ENCODE measurements at places on chromosomes 12 and 14.

GRCh38 chr14:27245947-27246346 lies 648.1 kb upstream of the NOVA1 start:
- DNase-seq: no peak

DNA sequence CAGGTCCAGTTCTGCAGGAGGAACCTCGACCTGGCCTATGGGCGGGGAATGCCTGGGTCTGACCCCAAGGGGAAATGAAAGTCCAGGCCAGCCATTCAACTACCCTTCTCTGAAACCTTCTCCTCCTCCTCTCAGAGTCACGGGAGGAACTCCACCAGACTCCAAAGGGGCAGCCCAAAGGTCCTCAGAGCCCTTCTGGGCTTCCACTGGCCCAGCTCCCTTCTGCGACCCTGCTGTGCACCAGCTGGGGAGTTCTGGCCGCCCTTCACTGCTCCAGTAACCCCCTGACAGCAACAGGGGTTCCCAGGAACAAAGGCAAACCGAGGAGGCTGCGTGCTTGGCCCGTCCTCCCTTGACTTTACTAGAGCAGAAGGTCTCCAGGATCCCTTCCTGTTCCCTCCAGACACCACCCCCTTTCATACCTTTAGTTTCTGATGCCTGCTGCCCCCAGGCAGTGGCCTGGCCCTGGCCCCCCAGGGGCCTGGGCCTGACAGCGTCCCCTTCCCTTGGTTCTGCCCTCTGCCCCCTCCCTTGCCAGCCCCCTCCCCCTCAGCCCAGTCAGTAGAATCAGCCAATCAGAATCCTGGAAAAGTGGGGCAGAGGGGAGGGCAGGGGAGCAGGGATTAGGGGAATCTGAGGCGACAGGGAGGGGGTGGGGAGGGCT lies 850 bp upstream of the ZNF385A start:
- DNase-seq: no peak

DNA sequence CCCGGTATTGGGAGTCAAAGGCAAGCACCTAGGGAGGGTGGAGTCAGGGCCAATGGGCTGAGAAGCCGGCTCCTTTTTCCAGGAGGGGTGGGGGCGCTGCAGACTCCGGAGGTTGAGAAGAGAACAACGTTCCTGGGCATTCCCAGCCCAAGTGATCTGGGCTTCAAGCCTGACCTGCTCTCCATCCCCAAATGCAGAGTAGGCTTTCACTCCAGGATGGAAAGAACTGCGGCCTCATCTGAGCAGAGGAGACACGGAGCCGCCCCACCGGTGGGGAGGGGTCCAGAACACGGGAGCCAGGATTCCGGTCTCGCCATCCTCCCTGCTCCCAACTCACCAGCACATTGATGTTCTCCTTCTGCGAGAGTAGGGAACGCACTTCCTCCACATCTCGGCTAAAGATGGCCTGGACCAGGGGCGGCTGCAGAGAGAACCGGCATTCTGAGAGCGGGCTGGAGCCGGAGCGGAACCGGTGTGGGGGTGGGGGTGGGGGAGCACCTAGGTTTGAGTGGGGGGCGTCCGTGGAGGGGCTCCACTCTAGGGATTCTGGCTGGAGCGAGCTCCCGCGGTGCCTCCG lies 605 bp downstream of the ANKRD52 start:
- no peak for DNase-seq

DNA sequence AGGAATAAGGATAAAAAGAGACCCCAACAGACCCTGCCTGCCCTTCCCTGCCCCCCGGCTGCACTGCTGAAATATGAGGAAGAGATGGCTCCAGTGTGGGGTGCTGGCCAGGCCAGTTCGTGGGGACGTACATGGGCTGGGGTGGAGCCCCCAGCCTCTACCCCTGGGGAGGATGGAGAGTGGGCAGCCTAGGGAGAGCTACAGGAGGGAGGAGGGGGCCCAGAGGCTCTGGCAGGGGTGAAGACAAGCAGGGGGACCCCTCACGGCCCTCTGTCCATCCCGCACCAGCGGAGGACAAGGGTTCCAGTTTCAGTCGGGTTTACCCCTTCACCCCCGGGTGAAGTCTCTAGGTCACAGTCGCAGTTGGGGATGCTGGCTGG lies 11.0 kb upstream of the RPLP0 start:
- no peak for DNase-seq

DNA sequence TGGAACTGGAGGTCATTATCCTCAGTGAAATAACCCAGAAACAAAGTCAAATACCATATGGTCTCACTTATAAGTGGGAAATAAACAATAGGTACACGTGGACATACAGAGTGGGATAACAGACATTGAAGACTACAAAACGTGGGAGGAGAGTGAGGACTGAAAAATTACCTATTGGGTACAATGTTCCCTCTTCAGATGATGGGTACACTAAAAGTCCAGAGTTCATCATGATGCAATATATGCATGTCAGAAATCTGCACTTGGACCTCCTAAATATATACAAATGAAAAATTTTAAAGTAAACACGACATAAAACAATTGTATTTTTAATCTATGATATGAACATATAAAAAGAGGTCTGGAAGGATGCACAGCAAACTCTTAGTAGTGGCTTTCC lies 71.2 kb downstream of the SLC38A4 start:
- DNase-seq: no peak

- no peak for DNase-seq
These were observed 63.8 kb downstream of the C12orf42 start for GRCh38 chr12:103431950-103432349.

- no peak for DNase-seq
These were observed 23.8 kb upstream of the JPH4 start for GRCh38 chr14:23602181-23603095.

- DNase-seq: no peak
These were observed 298.6 kb downstream of the DPF3 start for GRCh38 chr14:72595152-72595862.

DNA sequence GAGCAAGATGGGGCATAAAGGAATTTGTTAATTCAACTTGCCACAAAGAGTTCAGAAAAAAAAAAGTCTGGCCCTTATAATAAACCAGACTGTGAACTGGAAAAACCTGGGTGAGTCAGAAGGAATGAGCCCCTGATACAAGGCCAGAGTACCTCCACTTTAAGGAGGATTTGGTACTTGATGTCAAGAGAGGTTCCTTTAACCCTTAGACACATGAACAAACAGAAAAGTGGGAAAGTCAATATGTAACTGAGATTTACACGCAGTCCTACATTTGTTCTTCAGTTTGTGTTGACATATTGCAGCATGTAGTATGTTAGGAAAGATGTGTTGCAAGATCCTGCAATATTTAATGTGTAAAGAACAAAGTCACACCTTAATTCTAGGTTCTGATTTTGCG lies 14.2 kb upstream of the SLC38A4 start:
- no peak for DNase-seq

DNA sequence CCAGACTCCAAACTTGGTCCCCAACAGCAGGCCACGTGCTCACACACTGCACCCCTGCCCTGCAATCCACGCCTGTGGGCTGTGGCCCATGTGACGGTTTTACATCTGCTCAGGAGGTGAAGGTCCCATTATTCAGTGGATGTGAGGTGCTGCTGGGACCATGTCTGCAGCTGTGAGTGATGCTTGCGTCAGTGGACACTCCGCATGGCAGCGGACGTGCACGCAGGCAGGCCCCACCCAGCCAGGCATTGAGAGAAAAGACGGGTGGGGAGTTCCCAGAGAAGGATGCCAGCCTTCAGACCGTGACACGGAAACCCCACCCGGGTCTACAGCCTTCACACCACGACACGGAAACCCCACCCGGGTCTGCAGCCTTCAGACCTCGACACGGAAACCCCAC lies 67.6 kb downstream of the NOC4L start:
- DNase-seq: no peak

DNA sequence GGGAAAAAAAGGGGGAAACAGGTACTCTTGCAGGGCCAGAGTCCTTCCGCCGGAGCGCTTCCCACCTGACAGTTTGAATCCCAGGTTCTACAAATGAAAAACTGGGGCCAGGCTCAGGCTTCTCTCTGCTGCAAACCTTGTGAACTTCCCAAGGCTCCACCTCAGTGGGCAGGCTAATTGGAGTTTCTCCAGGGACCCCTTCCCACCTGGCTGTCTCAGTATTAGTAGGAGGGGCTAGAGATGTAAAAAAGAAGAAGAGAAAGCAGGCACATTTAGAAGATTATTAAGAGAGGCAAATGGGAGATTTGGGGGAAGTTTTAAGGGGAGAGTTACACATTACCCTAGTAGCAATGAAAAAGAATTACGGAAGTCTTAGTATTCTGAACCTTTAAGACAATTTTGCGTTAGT lies 20.0 kb upstream of the CLEC2D start:
- no peak for DNase-seq

DNA sequence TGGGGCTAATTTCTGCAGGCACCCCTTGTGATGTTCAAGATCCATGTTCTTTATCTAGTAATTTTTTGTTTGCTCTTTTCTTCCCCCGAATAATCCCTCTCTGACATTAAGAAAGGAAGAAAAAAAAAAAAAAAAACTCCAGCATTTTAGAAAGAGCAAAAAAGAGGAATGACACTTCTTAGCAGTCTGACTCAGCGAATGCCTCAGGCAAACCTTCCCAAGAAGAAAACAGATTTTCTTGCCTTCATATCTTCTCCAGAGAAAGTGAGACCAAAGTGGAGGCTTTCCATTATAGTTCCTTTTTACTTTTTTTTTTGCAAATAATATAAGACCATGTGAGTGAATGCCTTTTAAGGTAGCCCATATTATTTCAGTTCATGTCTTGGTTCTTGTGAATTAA lies 479.0 kb upstream of the SYT1 start:
- no peak for DNase-seq

GRCh38 chr12:51895378-51896135 lies 7.7 kb downstream of the ANKRD33 start:
- DNase-seq: no peak

GRCh38 chr12:88299567-88300101 lies 157.5 kb downstream of the TMTC3 start:
- DNase-seq: no peak
